Activated CD8-positive, alpha-beta memory T cell treated with anti-CD3 and anti-CD28 coated beads for 1 hour (primary cell): ENCODE measurements at places on chromosomes 11 and 22.

DNA sequence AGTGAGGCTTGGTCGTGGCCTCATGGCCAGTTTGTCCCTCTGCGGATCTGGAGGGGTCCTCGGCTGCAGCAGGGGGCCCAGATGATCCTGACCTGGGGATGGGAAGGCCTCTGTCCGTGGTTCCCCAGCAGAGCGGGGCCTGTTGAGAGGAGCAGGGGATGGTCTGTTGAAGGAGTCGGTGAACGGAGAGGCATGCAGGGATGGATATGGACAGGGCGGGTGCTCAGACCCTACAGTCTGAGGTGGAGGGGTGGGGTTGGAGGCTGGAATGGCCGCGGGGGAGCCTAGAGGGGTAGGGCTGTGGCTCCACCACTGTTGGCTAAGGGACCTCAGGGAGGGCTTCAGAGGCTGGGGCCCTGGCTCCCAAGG lies 33.8 kb downstream of the RTN4R start:
- DNase-seq, result no peak

GRCh38 chr22:30483169-30483568 lies 11.4 kb upstream of the SEC14L3 start:
- no peak for DNase-seq

GRCh38 chr11:99244613-99245012 lies 223.9 kb downstream of the CNTN5 start:
- DNase-seq, result no peak

- no peak for DNase-seq
These were observed 82.7 kb downstream of the RPL27A start for GRCh38 chr11:8765294-8765693.

DNA sequence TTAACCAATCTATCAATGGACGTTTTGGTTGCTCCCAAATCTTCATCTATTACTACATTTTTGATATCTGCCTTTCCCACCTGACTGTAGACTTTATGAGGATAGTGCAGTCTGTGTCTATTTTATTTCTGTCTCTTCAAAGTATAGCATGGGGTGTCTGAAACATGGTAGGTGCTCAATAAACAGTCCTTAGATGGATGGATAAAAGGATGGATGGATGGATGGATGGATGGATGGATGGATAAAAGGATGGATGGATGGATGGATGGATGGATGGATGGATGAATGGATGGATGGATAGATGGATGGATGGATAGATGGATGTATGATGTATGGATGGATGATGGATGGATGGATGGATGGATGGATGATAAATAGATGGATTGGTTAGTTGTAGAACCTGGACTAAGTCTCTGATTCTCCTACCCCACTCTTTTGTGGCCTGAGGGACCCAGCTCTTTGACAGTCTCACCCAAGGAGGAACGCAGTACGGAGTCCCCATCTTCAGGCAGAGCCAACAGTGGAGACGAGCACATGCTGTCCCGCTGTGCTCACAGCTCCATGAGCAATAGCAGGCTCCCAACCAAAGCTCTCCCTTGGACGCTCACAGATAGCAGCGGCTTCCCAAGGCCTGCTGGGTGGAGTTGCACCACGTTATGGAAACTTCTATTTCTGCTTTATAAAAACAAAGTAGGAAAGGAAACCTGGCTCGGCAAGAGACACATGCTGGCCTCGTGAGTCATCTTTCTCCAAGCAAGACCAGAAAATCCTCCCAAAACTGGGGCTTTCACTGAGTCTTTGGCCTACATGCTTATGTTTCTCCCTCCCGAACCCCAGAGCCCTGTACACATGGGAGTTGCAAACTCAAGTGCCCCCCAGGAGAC lies 448.0 kb downstream of the MIAT start:
- no peak for DNase-seq
